ENCODE measurements at places on chromosomes 6 and 20.

DNA sequence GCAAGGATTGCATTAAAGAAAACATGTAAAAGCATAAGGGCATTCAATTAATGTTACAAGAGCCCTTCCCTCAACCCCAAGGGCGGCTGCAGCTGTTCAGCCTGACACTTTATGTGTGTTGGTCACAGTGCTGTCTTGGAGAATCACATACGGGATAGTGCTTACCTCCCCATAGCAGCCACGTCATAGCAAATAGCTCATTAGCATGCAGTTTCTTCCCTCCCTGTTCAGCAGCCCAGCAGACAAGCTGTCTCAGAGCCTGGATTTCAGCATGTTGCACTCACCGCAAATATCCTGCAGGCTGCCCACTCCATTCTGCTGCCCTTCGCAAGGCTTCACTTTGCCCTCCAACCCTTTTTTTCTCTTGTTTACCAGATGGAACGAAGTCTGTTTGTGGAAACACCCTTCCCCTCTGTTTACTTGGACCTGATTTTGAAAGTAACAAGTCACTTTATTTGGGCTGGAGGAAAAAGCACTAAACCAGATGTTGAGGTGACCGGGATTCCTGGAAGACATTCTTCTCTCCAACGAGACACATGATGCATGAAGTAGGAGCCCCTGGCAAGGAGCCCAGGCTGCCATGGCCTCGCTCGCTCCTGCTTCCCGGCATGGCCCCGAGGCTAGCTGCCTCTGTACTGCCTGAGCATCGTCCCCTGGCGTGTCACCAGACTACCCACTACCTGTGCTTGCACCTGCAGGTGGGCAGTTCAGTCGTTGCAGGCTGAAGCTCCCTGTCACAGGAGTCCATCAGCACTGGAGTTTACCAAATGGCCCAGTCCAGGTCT lies 151.6 kb upstream of the GMDS start:
- DNase-seq, result no peak

GRCh38 chr6:149190224-149190831 lies 127.2 kb upstream of the TAB2 start:
- no peak for DNase-seq

DNA sequence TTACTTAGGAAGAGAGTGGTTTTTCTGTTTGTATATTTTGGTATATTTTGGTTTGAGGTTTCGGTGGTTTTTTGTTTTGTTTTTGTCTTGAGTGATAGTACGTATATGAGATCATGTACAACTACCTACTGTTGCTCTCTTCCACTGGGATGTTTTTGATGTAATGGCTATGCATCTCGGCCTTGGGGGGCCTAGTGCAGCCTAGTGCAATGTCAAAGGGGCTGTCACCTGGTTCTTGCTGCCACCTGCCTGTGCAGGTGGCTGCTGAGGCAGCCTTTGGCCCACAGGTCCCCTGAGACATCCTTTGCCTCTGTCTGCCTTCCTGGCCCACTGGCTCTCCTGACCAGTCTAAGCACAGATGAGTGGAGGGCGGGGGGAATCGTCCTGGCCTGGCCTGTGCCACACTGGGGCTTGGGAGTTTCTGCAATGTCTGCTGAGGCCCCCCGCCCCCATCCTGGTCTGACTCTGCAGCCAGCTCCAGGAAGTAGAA lies 546.6 kb downstream of the CD83 start:
- DNase-seq, result peak; percentile 19

DNA sequence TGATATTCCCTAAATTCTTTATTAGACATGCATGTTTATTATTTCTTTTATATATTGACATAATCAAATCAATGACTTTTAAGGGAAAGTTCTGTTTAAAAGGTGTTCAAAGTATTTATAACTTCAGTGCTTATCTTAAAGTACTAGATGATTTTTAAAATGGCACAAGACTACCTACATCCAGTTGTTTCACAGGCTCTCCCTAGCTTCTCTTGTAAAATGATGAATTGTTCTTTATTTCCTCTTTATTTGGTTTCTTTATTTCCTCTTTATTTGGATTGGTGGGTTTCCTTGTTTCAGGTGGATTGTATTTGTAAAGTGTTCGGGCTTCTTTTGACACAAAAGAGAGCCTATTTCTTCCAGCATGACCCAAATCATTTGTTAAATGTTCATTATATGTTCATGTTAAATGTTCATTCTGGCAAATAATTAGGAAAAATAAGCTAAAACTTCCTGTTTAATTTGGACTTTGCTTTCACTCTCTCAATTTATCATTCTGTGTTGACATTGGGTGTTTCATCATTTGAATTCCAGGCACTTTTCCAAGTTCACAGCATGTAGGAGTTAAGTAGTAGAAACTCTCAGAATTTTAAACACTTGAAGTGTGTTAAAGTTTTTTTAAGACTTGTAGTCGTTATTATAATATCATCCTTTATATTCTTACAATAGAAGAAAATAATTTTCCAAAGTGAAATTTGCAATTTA lies 24.6 kb downstream of the MLIP start:
- DNase-seq, result no peak

DNA sequence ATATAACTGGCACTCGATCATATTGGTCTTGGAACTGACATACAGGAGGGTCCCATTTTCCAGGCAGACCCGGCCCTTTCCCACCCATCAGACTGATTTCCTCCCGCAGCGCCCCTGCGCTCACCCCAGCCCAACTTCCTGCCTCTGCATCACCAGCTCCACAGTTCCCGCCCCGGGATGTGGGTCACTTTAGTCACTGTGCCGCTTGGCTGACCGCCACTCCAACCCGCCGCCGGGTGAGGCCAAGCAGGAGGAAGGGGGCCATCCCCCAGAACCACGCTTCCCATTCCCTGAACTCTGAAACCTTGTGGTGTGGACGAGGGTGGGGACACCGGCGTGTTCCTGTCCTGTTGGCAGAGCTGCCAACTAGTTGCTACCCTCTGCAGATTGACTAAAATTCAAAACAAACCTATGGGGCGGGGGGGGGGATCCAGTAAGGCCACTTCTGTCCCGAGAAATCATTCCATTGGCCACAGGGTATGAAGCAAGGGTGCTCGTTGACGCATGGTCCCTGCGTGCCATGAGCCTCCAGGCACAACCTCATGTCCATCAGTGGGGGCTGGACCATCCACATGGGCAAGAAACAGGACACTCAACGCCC lies 12.3 kb downstream of the TGM2 start:
- no peak for DNase-seq

DNA sequence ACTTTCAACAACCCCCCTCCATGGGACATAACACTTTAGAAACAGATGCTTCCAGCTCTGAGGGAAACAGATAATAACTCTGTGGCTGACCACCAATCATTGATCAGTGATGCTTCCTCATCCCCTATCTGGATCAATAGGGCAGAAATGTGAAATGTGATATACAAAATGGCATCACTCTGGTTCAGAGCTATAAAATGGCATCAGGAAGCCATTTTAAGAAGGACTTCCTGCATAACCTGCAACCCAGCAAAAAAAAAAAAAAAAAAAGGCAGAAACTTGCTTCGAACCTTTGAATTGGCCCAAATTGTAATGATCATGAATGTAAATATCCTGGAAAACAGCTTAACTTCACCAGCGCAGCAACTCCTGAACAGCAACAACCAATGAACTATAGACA lies 48.0 kb upstream of the RNGTT start:
- no peak for DNase-seq

DNA sequence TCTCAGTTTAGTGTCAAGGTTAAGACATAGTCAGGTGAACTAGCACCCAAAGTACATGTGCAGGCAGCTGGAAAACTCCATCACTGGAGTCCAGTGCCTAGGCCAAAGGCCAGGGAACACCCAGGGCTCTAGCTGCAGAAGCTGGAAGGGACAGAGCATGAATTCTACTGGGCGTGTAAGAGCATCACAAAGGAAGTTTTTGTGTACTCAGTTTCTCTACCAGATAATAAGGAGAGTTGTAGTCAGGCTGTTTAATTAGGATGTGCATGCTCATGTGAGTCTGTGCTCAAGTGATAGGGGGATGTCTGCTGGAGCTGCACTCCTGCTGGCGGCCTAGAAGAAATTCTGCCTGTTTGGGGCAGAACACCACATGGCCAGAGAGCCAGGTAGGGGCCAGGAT lies 8.1 kb downstream of the L3MBTL1 start:
- DNase-seq, result no peak

DNA sequence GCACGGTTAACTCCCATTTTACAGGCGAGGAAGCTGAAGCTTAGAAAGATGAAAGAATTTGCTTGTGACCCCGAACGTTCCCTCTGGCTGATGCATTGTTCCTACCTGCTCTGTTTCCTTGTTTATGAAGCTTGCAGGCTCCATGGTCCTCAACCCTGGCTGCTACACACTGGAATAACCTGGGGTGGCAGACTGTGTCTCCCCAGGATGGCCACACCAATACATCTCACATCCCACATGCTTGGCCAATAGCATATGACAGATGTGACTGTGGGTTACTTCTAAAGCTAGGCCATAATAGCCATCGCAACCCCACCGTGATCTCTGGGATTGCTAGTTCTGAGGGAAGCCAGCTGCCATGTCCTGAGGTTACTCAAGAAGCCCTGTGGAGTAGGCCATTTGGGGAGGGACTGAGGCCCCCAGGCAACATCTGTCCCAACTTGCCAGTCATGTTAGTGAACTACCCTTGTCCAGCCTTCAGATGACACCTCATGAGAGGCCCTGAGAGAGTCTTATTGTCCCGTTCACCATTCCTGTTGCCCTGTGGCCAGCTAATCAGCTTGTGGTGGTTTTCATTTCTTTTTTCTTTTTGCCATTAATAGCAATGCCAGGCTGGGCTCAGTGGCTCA lies 6.7 kb upstream of the FAM110A start:
- DNase-seq, result no peak

DNA sequence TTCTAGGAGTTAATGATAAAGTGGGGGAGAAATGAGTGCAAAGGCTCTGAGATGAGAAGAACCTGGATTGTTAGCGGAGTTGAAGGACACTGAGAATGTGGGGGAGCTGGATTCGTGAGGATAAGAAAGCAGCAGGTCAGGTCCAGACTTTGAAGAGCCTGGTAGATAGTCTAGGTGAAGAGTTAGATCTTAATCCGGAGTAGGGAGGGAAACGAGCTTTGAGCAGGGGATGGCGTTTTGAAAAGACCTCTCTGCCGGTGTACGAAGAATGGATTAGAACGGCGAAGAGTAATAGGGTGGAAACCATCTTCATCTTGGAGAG lies 487 bp upstream of the PHF20 start:
- no peak for DNase-seq

DNA sequence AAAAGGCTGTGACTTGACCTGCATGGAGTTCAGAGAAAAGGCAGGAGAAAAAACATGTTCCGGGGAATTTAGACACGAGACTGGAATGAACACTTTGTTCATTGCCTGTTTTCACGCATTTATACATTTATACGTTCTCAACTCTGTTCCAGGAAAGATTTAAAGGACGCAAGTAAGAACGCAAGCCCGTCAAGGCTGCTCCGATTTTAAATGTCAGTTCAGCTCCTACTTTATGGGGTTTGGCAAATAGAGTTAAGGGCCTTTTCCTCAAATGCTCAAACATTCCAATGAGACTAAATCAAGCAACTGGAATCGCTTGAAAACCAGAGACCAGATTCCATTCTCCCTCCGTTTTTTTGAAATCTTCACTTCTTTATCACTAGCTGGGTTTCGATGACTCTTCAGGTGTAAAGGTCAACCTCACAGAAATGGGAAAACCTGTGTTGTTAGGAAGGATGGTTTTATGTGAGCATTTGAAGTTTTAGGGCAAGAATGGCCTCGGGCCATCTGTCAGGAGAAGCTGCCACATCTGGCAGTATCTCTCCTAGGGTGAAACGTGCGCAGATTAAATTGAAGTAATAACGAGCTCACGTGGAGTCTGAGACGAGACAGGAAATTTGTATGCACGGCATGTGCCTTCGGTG lies 24.9 kb downstream of the TTLL2 start:
- no peak for DNase-seq

DNA sequence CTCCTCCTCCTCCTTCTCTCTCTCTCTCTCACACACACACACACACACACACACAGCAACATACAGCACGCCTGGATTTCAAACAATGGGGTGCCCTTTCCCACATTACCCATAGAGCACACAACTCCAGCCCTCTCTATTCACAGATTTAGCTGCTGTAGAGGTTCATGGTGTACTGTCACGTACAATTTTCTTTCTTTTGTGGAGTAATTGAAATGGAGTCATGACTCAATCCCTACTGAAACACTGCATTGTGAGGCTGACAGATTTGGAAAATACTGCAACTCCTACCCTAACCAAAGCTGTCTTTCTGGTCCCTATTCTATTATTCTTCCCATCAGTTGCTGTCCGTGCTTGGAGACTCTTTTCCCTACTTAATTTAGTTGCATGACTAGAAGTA lies 166.9 kb downstream of the EDN1 start:
- no peak for DNase-seq

- DNase-seq, result no peak
These were observed 72.2 kb downstream of the SASH1 start for GRCh38 chr6:148414836-148415235.

DNA sequence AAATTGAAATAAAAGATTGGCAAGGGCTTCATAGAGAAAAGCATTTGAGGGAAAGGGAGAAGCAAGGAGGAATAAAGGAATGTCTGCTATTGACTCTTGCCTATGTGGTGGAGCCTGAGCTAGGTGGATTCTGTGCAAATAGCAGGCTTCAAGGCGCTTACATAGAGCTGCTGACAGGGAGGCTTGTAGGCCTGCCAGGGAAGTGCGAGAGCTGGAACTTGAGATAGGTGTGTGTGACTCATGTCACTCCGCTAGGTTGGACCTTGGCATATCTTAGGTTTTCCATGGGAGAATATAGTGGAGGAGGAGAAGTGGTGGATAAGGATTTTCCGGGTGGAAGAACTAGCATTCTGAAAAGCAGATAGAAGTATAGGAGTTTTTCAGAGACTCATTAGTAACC lies 14.0 kb downstream of the SNRNP48 start:
- no peak for DNase-seq

GRCh38 chr6:156589281-156589680 lies 187.9 kb upstream of the ARID1B start:
- no peak for DNase-seq

DNA sequence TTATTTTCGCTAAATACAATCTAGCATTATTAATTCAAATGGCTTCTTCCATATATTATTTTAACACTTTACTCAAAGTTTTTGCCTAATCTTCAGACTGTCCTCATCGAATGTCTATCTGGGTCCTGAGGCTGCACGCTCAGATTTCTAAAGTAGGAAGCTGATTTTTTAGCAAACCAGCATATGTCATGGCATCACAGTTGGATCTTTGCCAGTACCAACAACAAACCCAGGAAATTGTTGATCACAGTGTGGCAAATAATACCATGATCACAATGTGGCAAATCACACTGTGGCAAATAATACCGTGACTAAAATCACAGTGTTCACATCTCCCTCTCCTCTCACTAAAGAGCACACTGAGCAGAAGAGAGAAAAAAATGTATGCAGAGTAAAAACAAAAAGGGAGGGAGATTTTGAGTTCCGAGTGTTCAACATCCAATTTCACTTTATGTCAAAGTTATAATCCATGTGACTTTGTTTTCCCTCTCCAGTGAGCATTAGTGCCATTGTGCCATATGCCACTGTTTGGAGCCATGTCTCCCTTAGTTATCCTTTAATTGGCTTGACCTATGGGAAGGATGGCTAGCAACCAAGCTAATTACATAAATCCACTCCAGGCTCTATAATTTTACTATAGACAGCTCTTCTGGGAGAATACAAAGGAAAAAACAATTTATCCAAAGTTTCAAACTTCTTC lies 1059.6 kb downstream of the HACE1 start:
- DNase-seq, result no peak
